HFFc6 (cell line): ENCODE measurements at places on chromosomes 5 and 9. TPM values are rescaled to one million over a fixed set of nuclear protein-coding genes. Genes with fewer than 3 reads are reported as not detected.

GRCh38 chr9:120711841-120712538 lies 2.3 kb downstream of the MEGF9 start:
- peaks cover 6% of the 10 kb centered on the region; the same call in 1 of the 2 replicates for H3K36me3 ChIP-seq
- peak overlapping the region; percentile 88; the same call in 1 of the 2 replicates for H3K4me3 ChIP-seq
- H3K27ac ChIP-seq, result no peak overlapping the region
- H3K27me3 ChIP-seq, result no peaks in the 10 kb centered on the region; the same call in 1 of the 2 replicates
- no peak for DNase-seq
- peaks cover 66% of the 10 kb centered on the region for H3K4me1 ChIP-seq

DNA sequence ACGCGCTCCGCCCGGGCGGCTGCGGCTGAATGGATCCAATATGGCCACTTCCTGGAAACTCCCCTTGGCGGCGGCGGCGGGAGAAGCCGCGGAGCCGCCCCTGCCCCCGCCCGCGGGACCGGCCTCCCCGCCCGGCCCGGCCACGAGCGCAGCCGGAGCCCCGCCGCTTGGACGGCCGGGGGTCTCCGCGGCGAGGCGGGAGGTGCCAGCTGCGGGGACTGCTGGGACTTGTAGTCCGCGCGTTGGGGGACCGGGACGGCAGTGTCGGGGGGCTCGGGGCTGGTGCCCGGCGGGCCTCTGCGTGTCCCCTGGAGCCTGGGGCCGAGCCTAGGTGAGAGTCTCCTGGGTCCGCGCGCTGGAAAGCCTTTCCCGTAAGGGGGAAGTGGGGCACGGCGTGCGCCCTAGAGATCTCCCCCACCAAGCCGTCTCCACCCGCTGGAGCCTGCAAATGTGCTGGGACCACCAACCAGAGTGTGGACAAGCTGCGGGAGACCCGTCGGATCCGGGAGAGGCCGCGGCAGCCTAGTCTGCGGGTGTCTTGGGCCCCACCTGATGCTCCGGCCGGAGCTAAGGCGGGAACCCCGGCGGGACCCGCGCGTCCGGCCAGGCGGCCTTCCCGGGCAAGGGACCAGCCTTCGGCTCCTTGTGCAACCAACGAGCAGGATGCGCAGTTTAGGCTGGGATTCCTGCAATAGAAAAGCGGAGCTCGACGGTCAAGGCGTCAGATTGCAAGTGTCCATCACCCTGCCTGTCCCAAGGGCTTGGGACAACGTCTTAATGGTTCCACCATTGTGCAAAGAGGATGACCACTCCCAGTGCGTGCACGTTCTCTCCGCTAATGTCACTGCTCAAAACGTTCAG lies at the start of gene SEPTIN8:
Gene SEPTIN8, minus strand, starts transcription at position 31 of the 861 bp plus-strand sequence. CDS start 102 bp downstream, outside the sequence.
- DNase-seq, result no peak
- H3K27me3 ChIP-seq, result no peaks in the 10 kb centered on the region
- H3K36me3 ChIP-seq, result no peaks in the 10 kb centered on the region
- H3K27ac ChIP-seq, result peak within 1 kb of the TSS; percentile 70

GRCh38 chr5:79746642-79747569 lies 57.3 kb downstream of the CMYA5 start:
- H3K4me1 ChIP-seq, result peaks cover 6% of the 10 kb centered on the region; the same call in 1 of the 2 replicates
- no peaks in the 10 kb centered on the region for H3K36me3 ChIP-seq
- H3K27me3 ChIP-seq, result peaks cover 1% of the 10 kb centered on the region
- H3K4me3 ChIP-seq, result no peak overlapping the region
- H3K27ac ChIP-seq, result no peak overlapping the region

DNA sequence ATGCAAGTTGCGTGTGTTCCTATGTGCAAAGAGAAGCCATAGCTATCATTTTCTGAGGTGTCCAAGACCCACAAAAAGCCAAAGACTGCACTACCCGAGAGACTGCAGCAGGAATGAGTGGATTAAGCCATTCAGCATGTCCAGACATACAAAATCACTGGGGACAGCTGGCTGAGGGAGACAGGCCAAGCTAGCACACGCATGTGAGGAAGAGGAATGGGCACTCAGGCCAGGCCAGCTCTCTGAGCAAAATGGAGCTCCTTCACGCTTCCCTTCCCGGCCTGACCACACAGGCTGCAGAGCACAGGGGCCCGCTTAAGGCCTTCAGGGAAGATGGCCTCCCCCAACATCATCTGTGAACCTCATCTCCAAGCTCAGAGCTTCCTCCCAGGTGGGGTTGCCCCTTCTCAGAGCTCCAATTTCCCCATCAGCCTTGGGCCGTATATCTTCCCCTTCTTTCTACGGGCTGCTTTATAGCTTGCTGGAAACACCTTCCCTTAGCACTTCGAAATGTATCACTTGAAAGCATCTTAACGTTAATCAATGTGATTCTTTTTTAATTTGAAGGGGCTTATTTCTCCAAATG lies 8.4 kb downstream of the DCANP1 start:
- H3K4me3 ChIP-seq, result no peak overlapping the region
- peak overlapping the region; percentile 95 for H3K27ac ChIP-seq
- peaks cover 60% of the 10 kb centered on the region for H3K4me1 ChIP-seq
- no peak for DNase-seq
- H3K36me3 ChIP-seq, result no peaks in the 10 kb centered on the region

GRCh38 chr5:40399349-40399748 lies 280.4 kb upstream of the PTGER4 start:
- peaks cover 48% of the 10 kb centered on the region for H3K4me1 ChIP-seq
- H3K4me3 ChIP-seq, result no peak overlapping the region
- H3K27me3 ChIP-seq, result peaks cover 5% of the 10 kb centered on the region
- peak; percentile 57 for DNase-seq
- H3K27ac ChIP-seq, result peak overlapping the region; percentile 32; the same call in 1 of the 2 replicates

- no peak overlapping the region for H3K27ac ChIP-seq
- H3K4me1 ChIP-seq, result no peaks in the 10 kb centered on the region
- no peak for DNase-seq
- no peak overlapping the region for H3K4me3 ChIP-seq
- H3K27me3 ChIP-seq, result peaks cover 4% of the 10 kb centered on the region; the same call in 1 of the 2 replicates
Measured at GRCh38 chr5:4081466-4081865, 485.8 kb downstream of the IRX1 start.

GRCh38 chr9:4639420-4639819 lies 22.7 kb upstream of the PLPP6 start:
- peaks cover 7% of the 10 kb centered on the region for H3K27me3 ChIP-seq
- H3K4me1 ChIP-seq, result no peaks in the 10 kb centered on the region
- no peak overlapping the region for H3K4me3 ChIP-seq
- no peaks in the 10 kb centered on the region for H3K36me3 ChIP-seq

- peaks cover 78% of the 10 kb centered on the region for H3K4me1 ChIP-seq
- H3K4me3 ChIP-seq, result no peak overlapping the region
- H3K27ac ChIP-seq, result no peak overlapping the region; the same call in 1 of the 2 replicates
- no peaks in the 10 kb centered on the region; the same call in 1 of the 2 replicates for H3K27me3 ChIP-seq
Measured at GRCh38 chr9:13266167-13266566, 13.3 kb downstream of the MPDZ start.

- H3K36me3 ChIP-seq, result no peaks in the 10 kb centered on the region
- H3K4me3 ChIP-seq, result no peak overlapping the region
- no peak for DNase-seq
- no peaks in the 10 kb centered on the region for H3K4me1 ChIP-seq
- peaks cover 38% of the 10 kb centered on the region for H3K27me3 ChIP-seq
Measured at GRCh38 chr9:131119600-131119999, 5.8 kb upstream of the NUP214 start.

- H3K4me3 ChIP-seq, result no peak overlapping the region
- peak overlapping the region; percentile 77 for H3K27ac ChIP-seq
- DNase-seq, result no peak
- H3K36me3 ChIP-seq, result peaks cover 22% of the 10 kb centered on the region
Measured at GRCh38 chr9:116191576-116192415, 38.2 kb downstream of the PAPPA start.

MYOZ3 gene
- not detected in 3 replicates for total RNA-seq

CDHR2 gene
- not detected in 3 replicates for total RNA-seq

DNA sequence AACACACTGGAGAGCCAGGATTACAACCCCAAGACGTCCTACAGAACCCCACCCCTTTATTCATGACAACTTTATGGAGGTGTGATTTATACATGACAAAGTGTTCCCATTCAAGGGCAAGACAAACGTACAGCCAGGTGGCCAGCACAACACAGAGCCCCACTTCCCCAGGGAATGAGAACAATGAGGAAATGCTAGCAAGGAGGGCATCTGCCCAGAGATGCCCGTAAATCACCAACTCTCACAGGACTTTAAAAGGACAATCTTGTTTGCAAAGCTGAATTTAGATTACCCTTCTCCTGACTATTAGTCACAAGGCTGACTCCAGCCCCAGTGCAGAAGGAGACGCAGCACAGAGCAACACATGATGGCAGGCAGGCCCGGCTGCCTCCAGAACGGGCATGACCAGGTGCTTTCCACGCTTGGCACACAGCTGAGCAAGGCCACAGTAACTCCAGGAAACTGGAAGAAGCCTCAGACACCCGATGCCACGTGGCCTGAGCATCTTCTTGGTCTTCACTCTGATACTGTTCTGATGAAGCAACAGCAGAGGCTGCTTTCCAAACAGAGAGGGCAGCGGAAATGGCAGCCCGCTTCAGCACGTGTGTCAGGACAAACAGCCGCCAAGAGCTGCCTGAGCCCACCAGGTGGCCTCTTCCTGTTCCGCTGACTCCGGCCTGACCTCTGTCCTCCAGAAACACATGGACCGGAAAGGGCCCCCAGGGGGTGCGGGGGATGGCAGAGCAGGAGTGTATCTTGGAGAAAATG lies 51.4 kb downstream of the ROR2 start:
- no peak overlapping the region for H3K27ac ChIP-seq
- no peaks in the 10 kb centered on the region for H3K36me3 ChIP-seq
- H3K4me3 ChIP-seq, result no peak overlapping the region
- H3K4me1 ChIP-seq, result no peaks in the 10 kb centered on the region; the same call in 1 of the 2 replicates
